CD4-positive, alpha-beta T cell treated with Interleukin-10 for 1 hour (primary cell): ENCODE measurements at places on chromosomes 1 and 21.

GRCh38 chr1:207659545-207660153 lies 14.7 kb downstream of the CR1L start:
- no peak for DNase-seq

DNA sequence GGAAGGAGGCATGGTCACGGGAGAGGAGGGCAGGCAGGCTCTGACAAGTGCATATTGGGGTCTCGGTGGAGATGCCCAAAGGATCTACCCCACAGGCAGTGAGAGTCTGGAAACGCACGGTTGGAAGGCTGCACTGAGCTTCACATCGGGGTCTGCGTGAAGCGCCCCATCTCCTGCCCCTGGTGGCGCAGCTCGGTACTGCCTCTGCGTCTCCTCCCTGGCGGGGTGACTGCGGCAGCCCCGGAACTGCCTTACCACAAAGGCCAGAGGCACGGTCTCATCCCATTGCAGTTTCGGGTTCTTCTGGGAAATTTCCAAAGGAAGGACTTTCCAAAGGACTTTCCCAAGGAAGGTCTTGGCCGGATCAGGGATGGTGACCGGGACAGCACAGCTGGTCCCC lies 69.2 kb upstream of the AJAP1 start:
- peak; percentile 9 for DNase-seq

- DNase-seq = no peak
Measured at GRCh38 chr1:207051191-207051943, at the start of gene YOD1. Gene YOD1 (minus strand): TSS chr1:207051208. CDS start chr1:207051030, 178 bp downstream.

GRCh38 chr1:114671011-114671938 lies 1.4 kb upstream of the DENND2C start:
- peak; percentile 8 for DNase-seq

DNA sequence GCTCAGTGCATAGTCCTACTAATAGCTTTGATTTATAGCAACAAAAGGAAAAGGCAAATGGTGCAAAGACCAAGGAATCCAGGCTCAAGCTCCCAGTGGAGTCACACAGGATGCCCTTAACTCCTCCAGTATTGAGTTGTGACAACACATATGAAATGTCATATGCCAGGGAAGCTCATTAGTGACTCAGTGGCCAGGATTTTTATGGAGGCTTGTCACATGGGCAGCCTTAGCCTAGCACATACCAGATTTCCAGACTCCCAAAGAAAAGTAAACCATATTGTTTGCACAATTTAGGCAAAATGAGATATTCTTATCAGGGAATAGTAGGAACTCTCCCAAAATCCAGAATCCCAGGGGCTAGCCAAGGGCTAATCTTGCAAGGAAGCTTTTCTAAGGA lies 129.2 kb downstream of the MAGI3 start:
- no peak for DNase-seq

- DNase-seq = peak; percentile 54
Measured at GRCh38 chr21:39314143-39315027, 953 bp upstream of the BRWD1 start.

GRCh38 chr1:175174309-175175102 lies 18.1 kb downstream of the KIAA0040 start:
- peak; percentile 39 for DNase-seq

DNA sequence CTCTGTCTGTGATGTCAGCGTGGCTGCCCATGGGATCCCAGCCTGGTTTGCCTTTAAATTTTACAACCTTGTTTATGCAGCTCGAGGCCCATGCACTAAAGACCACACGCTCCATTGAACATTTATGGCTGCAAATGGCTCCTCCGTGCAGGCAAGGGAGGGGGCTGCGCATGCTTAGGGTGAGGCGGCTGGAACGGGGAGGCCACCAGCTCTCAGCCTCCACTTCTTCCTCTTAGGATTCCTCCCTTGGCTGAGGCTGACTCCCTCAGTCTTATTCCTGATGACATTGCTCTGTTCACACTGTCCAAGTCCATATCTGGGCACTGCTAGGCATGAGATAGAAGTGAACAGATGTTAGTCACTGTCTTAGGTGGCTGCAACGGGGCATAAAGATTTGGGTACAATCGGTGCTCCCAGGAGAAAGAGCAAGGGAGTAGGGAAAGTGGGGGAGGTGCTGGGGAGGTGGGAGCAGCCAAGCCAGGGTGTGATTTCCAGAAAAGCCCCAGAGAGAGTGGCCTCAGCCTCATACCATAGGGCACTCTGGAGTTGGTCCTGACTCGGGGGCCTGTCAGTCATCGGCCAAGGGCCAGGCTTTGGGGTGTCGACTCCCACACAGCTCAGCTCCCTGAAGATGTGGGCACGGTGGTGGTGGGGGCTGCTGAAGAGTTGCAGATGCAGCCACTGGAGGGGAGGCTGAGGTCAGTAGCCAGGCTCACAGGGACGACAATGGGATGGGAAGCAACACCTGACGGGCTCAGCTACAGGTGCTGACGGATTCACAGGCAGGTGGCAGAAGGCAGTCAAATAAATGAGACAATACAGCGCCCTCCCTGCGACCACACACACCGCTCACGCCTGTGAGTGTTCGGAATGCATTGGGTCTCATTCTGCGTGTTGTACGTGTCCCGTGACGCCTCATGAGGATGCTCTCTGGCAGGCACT lies 37.3 kb upstream of the ACTL8 start:
- DNase-seq = no peak

DNA sequence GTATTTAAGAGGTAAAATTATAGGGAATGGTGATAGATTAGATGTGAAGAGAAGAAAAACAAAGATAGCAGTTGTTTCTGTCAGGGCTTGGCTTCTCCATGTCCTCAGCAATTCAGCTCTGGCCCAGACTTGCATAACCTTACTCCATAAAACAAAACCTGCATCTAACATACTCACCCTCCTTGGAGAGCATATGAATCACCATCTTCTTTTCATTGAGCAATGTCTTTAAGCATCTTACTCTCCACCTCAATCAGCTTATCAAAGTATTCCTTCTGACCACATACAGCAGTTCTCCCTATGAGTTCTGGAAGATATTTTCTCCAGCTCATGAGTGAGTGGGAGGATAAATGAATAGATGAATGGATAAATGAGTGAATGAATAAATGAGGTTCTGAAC lies 49.0 kb downstream of the RAB3B start:
- no peak for DNase-seq

- no peak for DNase-seq
Measured at GRCh38 chr1:22855668-22856606, 116.7 kb downstream of the LACTBL1 start.

DNA sequence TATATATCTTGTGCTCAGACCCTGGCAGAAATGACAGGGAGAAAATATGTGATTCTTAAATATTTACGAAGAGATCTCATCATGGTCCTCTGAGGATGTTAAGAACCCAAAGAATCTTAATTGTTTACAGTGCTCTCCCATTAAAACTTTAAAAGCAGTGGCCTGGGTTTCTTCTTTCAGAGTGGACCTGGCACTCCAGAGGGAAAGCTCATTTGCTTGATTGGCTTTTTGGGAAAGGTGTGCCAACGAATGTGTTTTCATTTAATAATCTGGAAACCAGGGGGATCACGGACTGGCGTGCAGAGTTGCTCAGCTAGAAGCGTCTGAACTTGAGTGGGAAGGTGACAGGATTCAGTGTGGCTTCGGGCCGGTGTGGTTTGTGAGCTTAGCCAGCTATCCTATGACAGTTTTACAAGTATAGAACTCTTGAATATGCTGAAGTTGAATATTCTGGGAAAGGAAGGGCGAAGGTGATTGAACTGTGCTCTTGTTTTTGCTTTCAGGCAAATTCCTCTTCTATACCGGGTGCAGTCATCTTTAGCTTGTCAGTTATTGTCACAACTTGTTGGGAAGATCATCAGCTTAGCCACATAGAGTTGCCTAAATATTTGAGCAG lies 154.8 kb downstream of the C1orf21 start:
- no peak for DNase-seq
